Lung (tissue), 17 donors: ENCODE measurements at places on chromosomes 12 and 14.

DNA sequence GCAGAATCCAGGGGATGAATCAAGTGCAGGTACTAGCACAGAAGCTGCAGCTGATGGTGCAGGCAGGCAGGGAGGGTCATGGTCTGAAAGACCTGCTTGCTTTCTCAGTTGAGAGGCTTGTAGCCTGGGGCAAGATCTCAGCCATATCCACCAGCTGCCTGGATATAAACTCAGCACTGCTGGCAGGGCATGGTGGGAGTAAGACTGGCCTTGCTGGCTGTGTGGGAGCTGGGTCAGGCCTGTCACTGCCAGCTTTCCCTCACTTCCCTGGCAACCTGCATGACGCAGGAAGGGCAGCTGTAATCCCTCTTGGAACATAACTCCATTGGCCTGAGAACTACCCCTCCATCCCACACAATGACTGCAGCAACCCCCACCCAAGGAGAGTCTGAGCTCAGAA lies 230.1 kb downstream of the ANO6 start:
- no peak for DNase-seq

- DNase-seq, result peak; percentile 44
Measured at GRCh38 chr12:120801146-120801545, 75.5 kb downstream of the ACADS start.

GRCh38 chr12:34290381-34290995 lies 268.2 kb downstream of the ALG10 start:
- no peak for DNase-seq

DNA sequence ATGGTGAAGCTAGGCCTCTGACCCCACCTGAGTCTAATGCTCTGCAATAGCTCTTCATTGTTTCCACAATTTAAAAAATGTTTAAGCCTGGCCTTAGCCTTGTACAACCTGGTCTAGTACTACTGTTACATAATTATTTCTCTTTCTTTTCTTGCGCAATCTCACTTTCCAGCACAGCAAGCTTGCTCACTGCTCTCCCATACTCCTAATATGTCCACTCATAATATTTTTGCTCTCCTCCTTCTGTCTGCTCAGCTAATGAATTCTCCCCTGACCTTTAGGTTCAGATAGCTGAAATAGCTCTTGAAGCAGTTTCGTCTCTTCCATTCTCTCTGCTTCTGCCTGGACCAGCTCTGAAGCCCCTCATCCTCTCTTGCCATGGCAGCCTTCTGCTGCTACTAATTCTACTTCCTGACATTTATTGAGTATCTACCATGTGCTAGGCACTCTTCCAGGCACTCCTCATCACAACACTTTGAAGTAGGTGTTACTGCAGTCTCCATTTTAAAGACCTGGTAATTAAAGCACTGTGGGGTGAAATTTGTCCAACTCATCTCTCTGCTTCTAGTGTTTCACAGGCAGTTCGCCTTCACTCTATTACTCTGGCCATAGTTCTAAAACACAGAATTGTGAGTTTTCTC lies 2.8 kb upstream of the SLC48A1 start:
- no peak for DNase-seq

DNA sequence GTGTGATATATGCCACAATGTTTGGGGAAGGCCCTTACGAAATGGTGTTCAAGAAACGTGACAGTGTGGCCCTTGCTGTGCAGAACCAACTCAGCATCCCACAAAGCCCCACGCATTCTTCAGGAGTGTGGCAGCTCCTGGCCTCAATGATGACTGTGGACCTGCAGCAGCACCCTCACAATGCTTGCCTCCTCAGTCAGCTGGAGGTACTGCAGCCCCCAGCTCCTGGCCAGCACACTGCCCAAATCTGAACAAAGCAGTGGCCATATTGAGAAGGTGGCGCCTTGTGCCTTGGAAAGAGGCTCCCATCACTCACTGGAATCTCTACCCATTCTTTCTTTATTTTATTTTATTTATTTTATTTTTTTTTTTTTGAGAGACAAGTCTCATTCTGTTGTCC lies 10.4 kb downstream of the POLE2 start:
- DNase-seq, result no peak

GRCh38 chr12:83763425-83763824 lies 1076.7 kb downstream of the TMTC2 start:
- DNase-seq, result no peak

GRCh38 chr14:69327507-69327906 lies 67.5 kb downstream of the GALNT16 start:
- no peak for DNase-seq

GRCh38 chr14:31489691-31490090 lies 1.9 kb upstream of the GPR33 start:
- no peak for DNase-seq

DNA sequence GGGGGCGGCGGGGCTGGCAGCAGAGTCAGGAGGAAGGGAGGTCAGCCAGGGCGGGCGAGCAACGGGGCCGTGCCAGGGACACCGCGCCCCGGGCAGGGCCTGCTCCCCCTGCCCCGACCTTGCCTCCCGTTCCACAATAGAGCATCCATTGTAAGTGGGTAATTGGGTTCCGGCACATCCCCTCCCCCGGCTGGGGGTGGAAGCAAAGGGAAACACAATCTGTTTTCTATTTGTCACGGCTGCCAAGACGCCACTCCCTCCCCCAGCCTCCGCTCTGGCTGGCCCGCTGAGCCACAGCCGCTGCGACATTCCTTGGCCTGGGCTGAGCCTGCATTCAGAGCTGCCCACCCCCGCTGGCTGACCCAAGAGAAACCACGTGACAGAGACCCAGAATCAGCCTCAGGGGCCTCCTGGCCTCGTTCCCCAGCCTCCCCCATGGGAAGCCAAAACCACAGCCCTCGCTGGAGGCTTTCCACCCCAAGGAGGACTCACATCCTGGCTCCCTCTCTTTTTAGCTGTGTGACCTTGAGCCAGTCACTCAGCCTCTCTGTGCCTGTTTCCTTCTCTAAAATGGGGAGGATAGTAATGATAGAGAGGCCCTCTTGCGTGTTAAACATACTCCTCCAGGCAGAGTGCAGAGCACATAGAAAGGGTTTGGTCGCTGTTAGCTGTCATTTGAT lies 117.6 kb downstream of the SCARB1 start:
- DNase-seq, result peak; percentile 97

GRCh38 chr12:77847680-77848431 lies 17.2 kb downstream of the NAV3 start:
- no peak for DNase-seq

DNA sequence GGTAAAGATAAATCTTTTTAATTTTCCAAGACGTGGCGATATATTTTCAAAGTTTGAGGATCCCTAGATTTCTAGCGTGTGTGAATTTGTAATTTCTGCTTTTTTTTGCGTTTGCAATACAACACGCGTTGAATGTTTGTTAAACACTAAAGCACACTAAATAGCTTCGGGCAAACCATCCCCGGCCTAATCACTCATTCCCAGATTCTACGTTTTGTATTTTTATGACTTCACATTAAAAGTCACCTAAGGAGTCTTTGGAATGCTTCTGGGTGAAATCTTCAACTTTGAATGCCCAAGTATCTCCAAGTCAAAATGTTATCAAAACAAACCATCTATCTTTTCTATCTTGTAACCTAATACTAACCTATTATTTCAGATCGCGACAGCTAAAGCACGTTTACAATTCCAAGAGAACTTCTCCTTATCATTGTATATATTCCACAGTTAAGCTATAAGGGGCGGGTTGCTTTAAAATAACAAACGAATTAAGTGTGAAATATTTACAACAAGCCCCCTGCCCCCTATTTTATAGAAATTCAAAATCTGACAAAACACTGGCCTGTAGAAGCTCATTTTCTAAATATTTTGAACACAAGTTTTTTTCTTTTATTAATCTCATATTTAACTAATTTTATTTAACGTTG lies 1.1 kb downstream of the ALX1 start:
- DNase-seq, result peak; percentile 73

- DNase-seq, result no peak
Measured at GRCh38 chr14:36618641-36619040, 36.2 kb upstream of the NKX2-8 start.

GRCh38 chr14:100396266-100396795 lies 73.2 kb downstream of the SLC25A47 start:
- no peak for DNase-seq

DNA sequence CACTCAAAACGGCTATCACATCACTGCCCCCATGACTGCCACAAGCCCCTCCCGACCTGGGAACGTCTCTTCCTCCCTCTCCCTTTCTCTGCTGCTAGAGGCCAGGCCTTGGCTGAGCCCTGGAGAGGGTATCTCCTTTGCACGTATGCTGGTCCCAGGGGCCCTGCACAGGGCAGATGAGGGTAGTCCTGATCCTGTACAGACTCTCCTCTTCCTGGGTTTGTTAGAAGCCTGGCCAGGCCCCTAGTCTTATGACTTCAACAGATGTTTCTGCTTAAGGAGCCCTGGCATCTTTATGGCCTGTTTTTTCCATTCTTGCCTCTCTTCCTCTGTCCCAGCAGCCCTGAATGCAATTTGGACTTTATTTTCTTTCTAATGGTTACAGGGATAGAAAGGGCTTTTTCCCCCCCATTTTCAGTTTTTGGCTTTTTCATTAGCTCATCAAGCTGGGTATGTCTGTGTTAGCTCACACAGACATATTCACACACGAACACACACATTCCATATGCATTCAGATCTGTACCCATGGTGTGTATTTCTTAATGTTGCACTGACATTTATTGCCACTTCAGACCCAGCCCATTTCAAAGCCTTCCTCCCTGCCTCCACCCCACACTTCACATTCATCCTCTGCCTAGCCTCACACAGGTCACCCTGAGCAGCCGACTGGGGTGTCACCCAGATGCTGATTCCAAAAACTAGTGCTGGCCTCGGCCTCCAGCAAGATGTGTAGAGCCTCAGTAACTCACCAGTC lies 203.2 kb downstream of the ZFP36L1 start:
- peak; percentile 91 for DNase-seq

DNA sequence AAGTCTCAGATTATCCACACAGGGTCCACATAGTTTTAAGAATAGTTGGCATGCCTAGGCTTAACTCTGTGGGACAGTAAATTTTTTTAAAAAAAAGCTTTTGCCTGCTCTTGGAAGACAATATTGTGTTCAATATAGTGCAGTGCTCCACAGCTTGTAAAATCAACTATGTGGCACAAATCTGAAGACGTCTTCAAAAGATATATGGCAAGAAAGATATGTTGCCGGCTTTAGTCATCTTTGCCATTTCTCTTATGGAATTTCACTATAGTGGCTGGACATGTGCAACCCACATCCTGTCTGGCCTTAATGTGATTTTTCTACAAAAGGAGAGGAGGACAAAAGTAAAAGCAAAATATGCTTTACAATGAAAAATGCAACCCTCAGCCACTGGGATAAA lies 90.5 kb downstream of the MGST1 start:
- no peak for DNase-seq

DNA sequence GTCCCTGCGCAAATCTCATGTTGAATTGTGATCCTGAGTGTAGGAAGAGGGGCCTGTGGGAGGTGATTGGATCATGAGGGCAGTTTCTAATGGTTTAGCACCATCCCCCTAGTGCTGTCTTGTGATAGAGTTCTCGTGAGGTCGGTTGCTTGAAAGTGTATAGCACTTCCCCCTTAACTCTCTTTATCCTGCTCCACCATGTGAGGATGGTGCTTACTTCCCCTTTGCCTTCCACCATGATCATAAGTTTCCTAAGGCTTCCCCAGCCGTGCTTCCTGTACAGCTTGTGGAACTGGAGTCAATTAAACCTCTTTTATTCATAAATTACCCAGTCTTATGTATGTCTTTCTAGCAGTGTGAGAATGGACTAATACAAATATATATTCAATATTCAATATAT lies 303.7 kb upstream of the SEL1L start:
- no peak for DNase-seq

- no peak for DNase-seq
Measured at GRCh38 chr12:71664411-71665089, 449 bp downstream of the THAP2 start.

DNA sequence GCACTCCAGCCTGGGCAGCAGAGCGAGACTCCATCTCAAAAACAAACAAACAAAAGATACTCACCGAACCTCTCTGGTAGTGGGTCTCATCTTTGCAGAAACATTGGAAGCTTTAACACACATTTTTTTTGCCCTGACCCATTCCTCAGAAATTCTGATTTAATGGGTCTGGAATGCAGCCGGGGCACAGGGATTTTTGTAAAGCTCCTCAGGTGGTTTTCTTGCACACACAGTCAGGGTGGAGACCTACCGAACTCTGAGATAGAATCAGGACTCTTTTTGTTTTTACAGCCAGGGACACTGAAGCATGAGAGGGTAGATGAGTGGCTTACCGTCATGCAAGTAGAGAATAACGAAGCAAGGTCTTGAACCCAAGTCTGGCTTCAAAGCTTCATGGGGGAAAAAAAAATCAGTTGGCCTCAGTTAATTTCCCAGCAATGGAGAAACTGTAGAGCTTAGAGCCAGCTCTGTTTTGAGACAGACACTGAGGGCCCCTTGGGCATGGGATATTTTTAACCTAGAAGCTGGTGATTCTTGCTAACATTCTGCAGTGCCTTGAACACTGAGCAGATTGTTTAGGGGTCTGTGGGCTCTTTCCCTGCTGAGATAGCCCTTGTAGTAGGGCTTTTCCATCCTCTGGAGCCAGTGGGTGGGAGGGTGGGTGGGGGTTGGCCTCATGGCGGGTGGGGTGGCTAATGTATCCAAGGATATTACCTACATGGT lies 4.8 kb downstream of the RNU4-2 start:
- no peak for DNase-seq

GRCh38 chr12:5172886-5173285 lies 129.2 kb downstream of the KCNA5 start:
- DNase-seq, result peak; percentile 33

- DNase-seq, result no peak
Measured at GRCh38 chr14:95260537-95261361, 59.0 kb downstream of the CLMN start.

DNA sequence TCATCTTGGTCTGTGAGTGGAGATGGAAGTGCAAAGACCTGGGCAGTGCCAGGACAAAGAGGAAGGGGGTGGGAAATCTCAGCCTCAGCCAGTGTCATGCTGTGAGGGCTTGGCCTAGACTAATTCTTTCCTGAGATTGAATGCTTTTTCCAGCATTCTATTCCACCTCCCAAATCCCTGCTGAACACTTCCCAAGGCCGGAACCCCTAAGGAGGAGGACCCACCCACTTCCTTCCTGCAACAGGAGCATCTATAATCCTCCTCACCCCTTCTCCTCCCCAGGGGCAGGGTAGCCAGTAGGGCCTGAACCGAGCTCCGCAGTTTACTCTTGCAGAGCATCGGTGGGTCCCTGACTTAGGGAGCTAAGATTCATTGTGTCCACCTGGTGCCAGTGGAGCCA lies 3.2 kb downstream of the PLEKHD1 start:
- no peak for DNase-seq

GRCh38 chr12:65825507-65826352 lies 1.4 kb downstream of the HMGA2 start:
- peak; percentile 77 for DNase-seq

DNA sequence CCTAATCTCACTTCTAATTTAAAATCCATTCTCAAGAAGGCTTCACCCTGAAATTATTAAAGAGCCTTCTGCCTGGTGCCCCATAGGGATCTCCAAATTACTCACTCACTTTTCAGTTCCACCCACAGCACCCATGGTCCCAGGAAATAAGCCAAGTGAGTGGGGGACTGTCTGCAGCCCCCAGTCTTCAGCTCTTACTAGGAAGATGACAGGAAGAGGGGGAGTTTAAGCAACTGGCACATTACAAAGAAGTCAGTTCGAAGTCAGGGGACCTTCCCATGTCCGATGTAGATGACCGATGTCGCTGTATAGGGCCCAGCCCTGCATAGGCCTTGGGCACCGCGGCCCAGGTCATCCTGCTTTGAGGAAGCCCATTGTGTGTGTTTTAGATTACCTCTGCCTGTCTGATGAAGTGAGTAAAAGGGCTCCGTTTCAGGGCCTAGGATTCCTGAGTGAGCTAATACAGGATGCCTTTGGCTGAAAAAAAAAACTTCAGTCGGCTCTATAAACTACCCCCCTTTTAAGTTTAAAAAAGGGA lies 1.9 kb downstream of the ACTN1 start:
- DNase-seq, result no peak
